Liver (tissue), 10 donors: ENCODE measurements at places on chromosomes 2 and 18.

DNA sequence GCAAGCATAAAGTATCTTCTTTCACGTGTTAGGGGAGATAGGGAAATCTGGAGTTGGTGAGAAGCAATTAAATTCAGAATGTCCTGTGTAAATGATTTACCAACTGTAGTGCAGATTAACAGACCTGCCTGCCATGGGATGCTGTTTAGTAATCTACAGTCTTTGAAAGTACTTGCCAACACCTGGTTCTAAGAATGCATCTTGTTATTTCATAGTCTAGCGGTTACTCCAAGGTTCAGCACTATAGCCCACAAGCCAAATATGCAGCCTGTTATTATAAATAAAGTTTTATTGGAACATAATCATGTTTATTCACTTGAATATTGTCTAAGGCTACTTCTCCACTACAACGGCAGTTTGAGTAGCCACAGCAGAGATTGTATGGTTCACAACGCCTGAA lies 100.8 kb downstream of the OSBPL6 start:
- H3K27ac ChIP-seq, result no peak overlapping the region
- no peaks in the 10 kb centered on the region for H3K27me3 ChIP-seq
- no peak for DNase-seq

DNA sequence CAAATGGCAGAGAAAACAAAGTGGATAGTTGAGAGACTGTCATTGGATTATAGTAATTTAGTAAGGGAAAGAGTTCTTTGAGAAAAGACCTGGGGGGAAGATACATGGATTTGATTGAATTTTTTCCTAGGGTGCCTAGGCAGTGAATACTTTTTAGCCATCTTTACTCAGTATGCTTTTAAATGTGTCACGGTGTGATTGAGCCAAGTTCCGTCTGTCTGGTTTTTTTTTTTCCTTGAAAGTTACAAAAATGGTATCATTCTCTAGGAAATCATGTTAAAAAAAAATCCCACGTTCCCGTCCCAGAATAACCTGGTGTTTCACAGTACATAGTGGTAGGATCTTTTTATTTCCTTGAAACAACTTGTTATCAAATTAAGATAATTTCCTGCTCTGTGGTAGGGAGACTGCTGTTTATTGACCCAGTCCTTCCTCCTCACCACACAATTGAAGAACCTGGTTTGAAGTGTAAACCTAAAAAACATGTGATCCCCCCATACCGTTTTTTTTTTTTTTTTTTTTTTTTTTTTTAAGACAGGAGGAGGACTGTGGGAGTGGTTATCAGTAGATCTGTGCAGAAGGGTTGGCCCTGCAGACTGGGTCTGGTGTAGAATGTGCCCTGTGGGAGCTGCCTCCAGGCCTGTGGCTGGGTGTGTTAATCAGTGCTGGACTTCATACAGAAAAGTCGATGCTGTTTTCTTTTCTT lies 55.1 kb downstream of the DGKD start:
- H3K4me1 ChIP-seq, result peaks cover 3% of the 10 kb centered on the region
- no peaks in the 10 kb centered on the region for H3K36me3 ChIP-seq
- H3K27ac ChIP-seq, result no peak overlapping the region
- no peaks in the 10 kb centered on the region for H3K27me3 ChIP-seq

DNA sequence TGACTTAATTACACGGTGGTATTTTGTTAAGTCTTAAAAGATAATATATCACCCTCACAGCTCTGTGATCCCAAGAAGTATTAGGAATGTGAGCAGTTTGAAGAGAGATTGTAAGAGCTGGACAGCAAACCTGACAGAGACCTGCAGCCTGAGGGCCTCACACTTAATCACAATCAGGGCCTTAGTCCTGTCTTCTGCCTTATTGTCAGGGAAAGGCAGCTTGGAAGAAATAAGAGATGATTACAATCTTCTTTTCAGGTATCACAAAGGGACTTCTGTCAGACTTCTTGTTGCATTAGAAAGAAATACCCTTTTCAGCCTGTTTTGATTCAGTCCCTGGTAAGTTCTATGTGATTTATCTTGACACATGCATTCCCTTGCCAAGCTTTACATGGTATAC lies 1433.8 kb upstream of the SLC39A10 start:
- no peaks in the 10 kb centered on the region for H3K36me3 ChIP-seq
- no peak overlapping the region for H3K27ac ChIP-seq
- no peak overlapping the region for H3K4me3 ChIP-seq
- H3K27me3 ChIP-seq, result no peaks in the 10 kb centered on the region
- DNase-seq, result no peak

DNA sequence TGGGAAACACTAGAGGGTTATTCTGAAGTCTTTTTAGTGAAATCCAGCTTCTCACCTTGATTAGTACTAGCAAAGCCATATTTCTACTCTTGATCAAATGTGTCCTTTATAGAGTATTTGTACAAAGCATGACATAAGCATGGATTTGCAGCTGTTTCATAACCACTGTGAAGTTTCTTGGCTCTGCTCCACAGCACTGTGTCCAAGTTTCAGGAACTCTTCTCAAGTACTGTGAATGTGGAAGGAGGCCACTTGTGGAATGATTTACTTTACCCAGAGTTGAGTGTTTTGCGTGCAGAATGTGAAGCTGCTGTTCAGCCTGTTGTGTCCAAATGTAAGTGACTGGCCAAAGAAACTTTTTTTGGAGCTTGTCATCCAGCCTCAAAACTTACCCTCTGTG lies 16.2 kb upstream of the MAPRE2 start:
- H3K27me3 ChIP-seq, result no peaks in the 10 kb centered on the region
- DNase-seq, result no peak
- H3K4me1 ChIP-seq, result peaks cover 3% of the 10 kb centered on the region
- no peaks in the 10 kb centered on the region for H3K36me3 ChIP-seq

DNA sequence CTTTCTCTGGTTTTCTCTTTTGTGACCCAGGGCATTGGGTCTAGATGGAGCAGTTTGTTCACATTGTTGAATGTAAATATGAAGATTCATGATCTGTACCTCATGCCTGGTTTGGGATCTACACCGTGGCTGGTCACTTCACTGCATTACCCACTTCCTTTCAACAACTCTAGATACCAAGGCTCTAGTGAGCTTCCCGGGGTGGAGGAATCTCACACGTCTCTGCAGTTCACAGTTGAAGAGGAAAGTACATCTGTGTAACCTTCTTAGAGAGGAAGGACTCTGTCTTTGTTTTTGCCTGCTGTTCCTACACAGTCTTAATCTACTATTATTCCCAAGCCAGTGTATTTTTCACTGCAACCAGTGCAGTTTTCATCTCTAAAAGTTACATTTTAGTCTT lies 574.8 kb downstream of the MBD2 start:
- no peaks in the 10 kb centered on the region for H3K36me3 ChIP-seq
- H3K27ac ChIP-seq, result no peak overlapping the region
- H3K27me3 ChIP-seq, result no peaks in the 10 kb centered on the region
- H3K4me1 ChIP-seq, result no peaks in the 10 kb centered on the region
- DNase-seq, result no peak
- H3K4me3 ChIP-seq, result no peak overlapping the region

DNA sequence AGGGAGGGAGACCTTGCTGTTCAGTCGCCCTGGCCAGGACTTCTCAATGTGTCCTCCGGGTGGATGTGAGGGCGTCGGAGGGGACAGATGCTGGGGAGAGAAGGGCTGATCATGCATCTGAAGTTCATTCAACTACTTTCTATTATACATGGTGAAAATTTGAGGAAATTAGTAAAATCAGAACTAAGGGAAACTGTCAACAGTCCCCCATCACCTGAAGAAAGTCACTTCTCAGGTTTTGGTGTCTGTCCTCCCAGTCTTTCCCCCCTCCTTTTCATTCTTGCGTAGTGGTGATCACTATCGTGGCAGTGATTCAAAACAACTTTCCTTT lies 17.4 kb upstream of the ACKR3 start:
- H3K36me3 ChIP-seq, result no peaks in the 10 kb centered on the region
- no peaks in the 10 kb centered on the region for H3K4me1 ChIP-seq
- H3K4me3 ChIP-seq, result no peak overlapping the region
- H3K27ac ChIP-seq, result no peak overlapping the region
- DNase-seq, result no peak
- no peaks in the 10 kb centered on the region for H3K27me3 ChIP-seq

DNA sequence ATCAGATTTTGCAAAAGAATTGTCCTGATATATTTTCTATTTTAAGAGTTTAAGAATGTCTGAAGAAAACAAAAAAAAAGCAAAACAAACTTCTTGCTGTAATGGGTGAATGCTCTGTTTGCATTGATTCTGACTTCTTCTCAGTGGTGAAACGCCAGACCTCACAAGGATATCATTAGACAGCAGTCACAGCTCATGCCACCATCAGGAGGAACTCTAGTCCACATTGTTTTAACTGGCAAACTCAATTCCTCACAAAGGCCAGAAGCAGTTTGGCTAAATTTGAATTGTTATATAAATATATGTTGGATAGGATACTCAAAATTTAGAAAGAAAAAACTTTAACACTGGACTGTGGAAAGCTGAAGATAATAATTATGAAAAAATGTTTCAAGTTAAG lies 89.4 kb downstream of the DOK6 start:
- H3K27ac ChIP-seq, result no peak overlapping the region
- no peaks in the 10 kb centered on the region for H3K27me3 ChIP-seq
- DNase-seq, result no peak

GRCh38 chr2:105238664-105239240 lies 2.8 kb upstream of the GPR45 start:
- no peaks in the 10 kb centered on the region for H3K4me1 ChIP-seq
- H3K27me3 ChIP-seq, result no peaks in the 10 kb centered on the region
- H3K27ac ChIP-seq, result no peak overlapping the region
- H3K4me3 ChIP-seq, result no peak overlapping the region

DNA sequence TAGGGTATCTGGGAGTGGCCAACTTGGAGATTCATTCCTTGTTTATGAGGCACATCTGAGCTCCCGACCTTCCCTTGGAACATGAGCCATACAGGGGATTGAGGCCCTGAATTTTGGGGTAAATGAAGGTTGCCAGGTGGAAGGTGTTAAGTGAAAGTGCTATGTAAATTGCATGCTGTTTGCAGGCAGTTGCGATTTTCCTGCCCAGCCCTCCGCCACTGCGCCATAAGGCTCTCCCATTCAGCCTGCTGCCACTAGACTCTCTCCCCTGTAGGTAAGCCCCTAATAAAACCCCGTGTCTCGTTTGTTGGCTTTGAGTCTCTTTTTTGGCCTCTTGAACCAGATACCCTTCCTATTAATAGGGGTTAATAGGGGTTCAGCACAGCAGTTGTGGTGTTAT lies 33.8 kb downstream of the PCARE start:
- no peak overlapping the region for H3K27ac ChIP-seq
- DNase-seq, result no peak
- H3K36me3 ChIP-seq, result no peaks in the 10 kb centered on the region
- H3K27me3 ChIP-seq, result no peaks in the 10 kb centered on the region
